ENCODE measurements at places on chromosomes 1 and 21. TPM values are rescaled to one million over a fixed set of nuclear protein-coding genes. Genes with fewer than 3 reads are reported as not detected.
A peak's percentile ranks its signal among the peaks of the same experiment; 100 is the strongest.

- DNase-seq = no peak
Measured at GRCh38 chr1:198042168-198042567, 114.6 kb upstream of the NEK7 start.

GRCh38 chr1:201295346-201295745, 12.0 kb downstream of the PKP1 start:
- DNase-seq = no peak

DNA sequence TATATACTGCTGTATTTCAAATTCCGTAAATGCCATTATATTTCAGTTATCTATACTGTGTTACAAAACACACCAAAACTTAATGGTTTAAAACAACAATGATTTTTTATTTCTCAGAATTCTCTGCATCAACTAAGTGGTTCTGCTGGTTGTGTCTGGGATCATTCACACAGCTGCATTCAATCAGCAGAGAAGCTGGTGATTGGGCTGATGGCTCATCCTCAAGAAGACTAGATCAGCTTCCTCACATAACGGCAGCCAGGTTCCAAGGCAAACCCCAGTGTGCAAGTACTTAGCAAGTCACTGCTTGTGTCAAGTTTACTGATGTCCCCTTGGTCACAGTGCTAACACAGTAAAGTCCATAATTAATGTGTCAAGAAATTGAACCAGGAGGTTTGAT, 86.3 kb upstream of the VANGL1 start:
- DNase-seq = no peak

TCEANC2 gene
- total RNA-seq = 11.8 TPM

DNA sequence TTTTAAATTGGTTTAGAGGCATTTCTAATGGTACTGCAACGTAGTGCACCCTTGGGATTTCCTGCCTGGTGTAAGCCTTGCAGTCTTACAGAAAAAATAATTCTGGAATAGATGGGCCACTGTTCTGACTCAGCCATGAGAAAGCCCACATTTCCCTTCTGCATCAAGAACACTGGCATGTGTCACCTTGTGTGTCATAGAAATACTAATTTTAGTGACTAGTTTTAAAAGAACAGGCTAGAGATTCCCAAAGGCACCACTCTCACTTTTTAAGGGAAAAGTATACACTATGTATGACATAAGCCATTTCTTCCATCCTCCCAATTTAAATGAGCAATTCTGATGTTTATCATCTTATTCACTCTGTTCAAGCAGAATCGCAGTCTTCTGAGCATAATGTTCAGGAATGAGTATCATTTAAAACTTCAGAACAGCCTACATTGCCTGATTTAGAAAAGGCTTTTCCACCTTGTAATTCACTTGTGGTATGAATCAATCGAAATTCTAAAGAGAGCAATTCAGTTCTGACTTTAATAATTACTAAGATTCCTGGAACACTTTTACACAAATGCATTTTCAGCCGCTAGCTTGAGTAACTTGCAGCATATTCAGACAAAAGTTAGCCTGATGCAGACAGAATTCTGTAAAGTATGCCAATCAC, 18.8 kb downstream of the RGS13 start:
- no peak for DNase-seq

PITHD1 gene
- total RNA-seq = 67.1 TPM

DNA sequence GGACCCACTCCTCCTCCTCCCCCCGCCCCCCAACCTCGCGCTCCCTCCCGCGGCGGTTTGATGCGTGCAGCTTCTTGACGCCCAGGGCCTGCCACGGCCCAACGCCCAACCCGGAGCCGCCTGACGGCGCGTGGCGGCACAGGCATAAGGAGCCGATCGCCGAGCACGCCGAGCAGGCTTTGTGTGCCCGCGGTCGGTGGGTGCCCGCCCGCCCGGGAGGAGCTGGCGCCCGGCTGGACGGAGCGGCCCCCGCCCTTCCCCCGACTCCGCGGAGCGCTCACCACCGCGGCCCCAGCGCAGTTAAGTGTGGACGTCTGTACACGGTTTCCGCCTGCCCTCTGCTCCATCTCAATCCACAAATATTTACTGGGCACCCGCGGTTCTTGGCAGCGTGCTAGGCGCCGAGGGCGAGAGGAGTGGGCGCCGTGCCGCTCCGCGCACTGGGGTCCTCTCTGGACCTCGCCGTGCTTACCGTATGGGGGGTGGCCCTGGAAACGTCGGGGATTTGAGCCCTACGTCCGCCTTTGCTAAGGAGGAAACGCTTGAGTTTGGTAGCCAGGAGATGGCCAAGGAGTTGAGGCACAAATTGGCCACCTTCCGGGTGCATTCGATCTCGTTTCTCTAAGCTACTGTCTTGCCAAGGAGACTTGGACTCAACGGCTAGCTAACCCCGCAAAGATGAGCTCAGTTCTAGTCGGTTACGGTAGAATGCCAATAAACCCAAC, 444 bp upstream of the HDGF start:
- peak; percentile 98 for DNase-seq

RHCE gene
- total RNA-seq = not detected

DNA sequence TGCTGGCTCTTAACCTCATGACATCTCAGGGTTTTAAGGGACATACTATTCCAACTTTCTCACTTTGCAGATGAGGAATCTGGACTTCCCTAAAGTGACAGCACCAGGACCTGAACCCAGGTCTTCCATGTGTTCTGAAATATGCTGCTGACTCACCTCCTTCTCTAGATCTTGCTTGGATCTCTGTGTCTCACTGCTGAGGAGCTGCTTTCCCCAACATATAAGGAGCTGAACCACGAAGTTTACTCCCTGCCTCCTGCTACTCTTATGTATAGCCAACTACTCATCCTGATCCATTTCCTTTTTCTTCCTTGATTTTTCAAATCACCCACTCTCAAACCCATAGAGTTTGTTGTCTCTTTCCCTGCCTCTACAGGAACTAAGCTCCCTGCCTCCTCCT, 38.2 kb downstream of the ALG14 start:
- DNase-seq = no peak

OR2T11 gene
- not detected for total RNA-seq
